Head of caudate nucleus (tissue), 42 donors: ENCODE measurements at places on chromosomes 4 and X.

DNA sequence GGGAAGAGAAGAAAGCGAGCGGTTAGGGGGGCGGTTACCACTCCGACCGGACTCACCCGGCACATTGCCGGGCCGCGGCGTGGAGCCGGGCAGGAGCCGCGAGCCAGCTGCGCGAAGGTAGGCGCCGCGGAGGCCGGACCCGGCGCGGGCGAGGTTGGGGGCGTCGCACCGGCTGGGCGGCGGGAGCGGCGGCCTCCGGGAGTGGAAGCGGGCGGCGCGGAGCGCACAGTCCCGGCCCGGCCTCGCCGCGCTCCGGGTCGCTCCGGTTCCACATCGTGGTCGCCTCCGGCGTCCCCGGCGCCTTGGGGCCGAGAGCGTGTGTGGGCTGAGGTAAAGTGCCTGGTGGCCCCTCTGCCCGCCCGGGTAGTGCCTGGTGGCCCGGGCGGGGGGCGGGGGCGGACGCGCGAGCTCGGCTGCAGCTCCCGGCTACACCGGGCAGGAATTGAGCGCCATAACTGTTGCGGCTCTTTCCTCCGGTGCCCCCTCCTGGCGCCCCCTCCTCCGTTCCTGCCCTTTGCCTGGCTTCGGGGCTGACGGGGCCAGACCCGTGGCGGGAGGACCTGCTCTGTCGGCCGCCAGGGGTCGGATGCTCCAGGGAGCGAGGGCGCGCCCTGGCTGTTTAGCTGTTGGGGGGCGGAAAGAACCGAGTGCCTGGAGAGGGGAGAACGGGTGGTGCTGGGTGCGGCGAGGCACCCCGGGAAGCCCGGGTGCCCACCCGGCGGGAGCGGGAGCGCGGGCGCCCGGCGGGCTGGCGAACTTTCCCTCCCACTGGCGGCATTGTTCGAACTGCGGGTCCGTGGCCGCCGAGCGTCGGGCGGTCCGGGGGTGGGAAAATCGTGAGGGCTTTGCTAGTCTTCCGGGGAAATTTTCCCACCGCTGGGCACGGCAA lies 626 bp downstream of the JADE3 start:
- peak; percentile 53 for DNase-seq

GRCh38 chrX:20432746-20433387 lies 166.2 kb upstream of the RPS6KA3 start:
- no peak for DNase-seq

GRCh38 chr4:151415978-151416377 lies 7.0 kb downstream of the FHIP1A start:
- no peak for DNase-seq

- no peak for DNase-seq
These were observed 158.6 kb downstream of the PAPSS1 start for GRCh38 chr4:107561481-107561880.

DNA sequence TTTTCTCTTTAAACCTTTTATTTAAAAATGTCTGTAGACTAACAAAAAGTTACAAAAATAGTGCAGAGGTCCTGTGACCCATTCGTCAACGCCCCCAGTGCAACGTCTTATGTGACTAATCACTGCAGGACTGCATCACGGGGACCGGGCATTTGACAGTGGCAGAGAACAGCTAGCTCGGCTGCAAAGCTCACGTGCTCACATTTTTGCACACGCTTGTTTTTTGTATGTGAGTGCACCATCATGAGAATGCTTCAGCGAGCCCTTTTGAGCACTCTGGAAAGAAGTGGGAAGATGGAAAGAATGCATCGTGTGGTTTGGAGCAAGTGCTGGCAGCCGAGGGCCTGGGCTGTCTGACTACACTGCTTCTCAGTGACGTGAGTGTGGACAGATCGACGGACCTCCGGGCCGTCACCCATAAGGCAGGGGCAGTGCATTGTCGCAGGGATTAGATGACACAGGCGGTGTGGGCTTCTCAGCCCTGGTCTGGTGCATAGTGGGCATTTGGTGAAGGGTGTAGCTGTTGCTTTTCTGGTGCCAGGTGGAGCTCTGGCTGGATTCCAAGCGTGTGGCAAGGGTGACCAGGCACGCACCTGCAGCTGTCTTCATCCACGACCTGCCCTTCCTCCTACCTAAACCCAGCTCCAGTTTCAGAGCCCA lies 17.7 kb downstream of the SPON2 start:
- DNase-seq, result no peak

- no peak for DNase-seq
These were observed 944.4 kb downstream of the PDHA2 start for GRCh38 chr4:96784336-96784735.

- DNase-seq, result no peak
These were observed 37.1 kb downstream of the ENOPH1 start for GRCh38 chr4:82467471-82467870.

DNA sequence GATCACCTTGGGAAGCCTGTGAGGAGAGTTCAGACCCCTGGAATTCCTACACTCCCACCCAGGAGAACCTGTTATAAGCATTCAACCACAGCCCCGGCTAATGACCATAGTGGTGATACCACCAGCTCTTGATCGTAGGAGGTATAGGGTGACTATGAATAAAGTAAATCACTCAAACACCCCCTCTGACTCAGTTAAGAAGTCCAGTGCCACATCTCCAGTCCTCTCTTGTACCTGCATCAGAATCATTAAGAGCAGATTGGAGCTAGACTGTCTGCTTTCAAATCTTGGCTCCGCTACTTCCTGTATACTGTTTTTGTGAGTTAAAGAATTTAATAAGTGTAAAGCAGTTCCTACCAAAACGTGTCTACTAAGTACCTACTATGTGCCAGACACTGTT lies 565.1 kb upstream of the DIPK2B start:
- DNase-seq, result no peak

DNA sequence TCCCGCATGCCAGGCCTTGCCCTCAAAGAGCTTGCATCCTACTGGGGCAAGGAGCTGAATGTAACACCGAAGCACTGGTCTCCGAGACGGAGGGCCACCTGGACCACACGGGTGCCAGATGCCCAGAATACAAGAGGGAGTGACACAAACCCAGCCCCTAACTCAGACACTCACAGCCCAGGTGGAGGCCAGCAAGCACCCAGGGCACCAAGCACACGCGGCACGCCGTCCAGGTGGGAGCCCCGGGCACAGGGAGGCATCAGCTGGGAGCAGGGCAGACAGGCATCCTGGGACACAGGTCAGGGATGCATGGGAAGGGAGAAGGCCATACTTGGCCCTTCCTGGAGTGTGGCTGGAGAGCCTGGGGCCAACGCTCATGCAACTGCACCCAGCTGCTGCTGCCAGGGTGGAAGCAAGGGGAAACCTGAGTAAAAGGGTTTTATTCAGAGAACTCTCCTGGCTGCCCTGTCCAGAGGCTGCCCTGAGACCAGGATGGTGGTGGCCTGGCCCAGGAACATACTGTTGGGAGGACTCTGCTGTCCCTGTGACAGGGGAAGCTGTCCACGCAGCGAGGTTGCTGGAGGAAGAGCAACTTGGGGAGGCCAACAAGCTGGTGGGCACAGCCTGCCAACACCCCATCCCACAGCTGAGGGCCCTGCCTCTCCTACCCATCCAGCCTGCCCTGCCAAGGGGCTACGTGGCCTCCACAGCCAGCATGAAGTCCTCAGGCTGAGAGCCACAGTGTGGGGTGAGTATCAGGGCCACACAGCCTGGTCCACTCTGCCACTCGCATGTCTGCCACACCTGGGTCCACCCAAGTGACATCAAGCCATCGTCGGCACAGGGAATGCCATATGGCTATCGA lies 22.2 kb upstream of the PPP2R2C start:
- DNase-seq, result no peak

DNA sequence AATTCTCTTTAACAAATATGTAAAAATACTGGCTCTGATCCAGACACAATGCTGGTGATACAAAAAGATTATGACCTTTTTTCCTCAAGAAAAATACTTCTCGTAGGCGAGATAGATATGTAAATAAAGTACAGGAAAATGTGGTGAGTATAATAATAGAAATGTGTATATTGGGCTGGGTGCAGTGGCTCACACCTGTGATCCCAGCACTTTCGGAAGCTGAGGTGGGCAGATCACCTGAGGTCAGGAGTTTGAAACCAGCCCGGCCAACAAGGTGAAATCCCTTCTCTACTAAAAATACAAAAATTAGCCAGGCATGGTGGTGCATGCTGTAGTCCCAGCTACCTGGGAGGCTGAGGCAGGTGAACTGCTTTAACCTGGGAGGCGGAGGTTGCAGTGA lies 55.0 kb downstream of the MRPL1 start:
- DNase-seq, result no peak

- no peak for DNase-seq
These were observed 125.8 kb upstream of the UNC5C start for GRCh38 chr4:95674521-95674981.

DNA sequence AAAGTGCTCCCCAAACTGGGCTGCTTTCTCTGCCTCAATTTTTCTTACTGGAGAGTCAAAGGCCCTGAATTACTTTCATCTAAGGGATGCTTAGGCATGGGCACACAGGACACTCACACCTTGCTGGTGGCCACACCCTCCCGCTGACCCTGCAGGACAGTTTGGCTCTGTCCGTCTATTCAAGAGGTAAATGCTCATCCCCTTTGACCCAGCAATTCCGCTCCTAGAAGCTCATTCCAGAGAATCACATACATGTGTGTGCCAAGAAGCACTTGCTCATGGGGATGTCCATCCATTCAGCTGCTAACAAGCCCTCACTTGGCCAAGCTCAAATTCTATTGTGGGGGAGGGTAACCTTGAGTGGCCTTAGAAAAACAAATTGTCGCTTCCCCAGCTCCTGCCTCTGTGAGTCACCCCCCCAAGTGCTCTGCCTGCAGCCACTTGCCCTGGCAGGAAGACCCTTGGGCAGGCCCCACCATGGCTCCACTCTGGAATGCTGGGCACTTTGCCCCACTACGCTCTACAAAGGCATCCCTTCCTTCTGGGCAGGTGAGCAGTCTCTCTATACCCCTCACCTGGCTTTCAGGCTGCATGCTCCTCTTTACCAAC lies 54.5 kb downstream of the HTRA3 start:
- DNase-seq, result no peak

GRCh38 chr4:167555338-167556022 lies 321.2 kb upstream of the SPOCK3 start:
- DNase-seq, result no peak

GRCh38 chr4:173301518-173302201 lies 32.5 kb downstream of the HMGB2 start:
- no peak for DNase-seq

DNA sequence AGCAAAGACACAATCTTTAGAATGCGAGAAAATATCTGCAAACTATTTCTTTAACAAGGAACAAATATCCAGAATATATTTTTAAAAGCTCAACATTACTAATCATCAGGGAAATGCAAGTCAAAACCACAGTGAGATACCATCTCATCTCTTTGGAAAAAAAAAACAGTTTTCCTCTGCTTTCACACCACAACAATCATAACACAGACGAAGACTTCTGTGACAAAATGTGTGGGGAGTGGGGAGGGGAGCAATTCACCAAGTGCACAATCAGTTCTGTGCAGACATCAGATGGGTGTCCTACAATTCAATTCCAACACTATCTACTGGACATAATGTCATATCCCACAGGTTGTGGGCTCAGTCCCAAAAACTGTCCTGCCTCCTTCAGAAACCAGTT lies 293.2 kb upstream of the SLC7A11 start:
- DNase-seq, result no peak

- DNase-seq, result no peak
These were observed 17.6 kb downstream of the TKTL1 start for GRCh38 chrX:154313147-154313546.

DNA sequence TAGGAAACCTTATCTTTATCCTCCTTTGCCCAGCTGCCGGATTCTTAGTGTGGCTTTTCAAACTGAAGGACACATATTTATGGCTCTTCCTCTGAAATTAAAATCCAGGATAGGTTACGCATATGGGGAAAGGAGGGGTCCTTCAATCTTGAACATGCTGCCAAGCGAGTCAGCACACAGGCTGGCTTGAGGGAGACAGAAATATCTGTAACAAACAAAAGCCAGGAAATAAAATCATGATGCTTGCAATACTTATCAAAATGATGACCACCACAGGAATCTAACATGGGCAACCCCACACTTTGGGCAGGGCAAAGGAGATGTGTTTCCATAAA lies 196.4 kb upstream of the LDB2 start:
- no peak for DNase-seq

- DNase-seq, result no peak
These were observed 50.0 kb downstream of the UGT2B10 start for GRCh38 chr4:68865760-68866159.

- no peak for DNase-seq
These were observed 128.3 kb upstream of the EPHA5 start for GRCh38 chr4:65798498-65799127.

GRCh38 chr4:188177997-188178675 lies 38.9 kb downstream of the TRIML1 start:
- peak; percentile 21 for DNase-seq

- no peak for DNase-seq
These were observed 113.0 kb downstream of the AMELX start for GRCh38 chrX:11406109-11406765.

DNA sequence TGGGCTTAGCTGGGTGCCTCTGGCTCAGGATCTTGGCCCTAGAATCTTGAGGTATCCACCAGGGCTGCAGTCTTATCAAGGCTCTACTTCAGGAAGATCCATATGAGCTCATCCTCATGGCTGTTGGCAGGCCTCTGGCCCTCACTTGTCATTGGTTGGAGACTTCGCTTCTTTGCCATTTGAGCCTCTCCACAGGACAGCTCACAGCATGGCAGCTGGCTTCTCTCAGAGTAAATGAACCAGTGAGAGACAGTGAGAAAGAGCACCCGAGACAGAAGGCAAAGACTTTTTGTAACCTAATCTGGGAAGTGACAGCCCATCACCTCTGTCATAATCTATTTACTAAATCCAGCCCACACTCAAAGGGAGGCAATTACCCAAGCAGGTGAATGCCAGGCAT lies 236.8 kb downstream of the GPAT3 start:
- DNase-seq, result no peak

DNA sequence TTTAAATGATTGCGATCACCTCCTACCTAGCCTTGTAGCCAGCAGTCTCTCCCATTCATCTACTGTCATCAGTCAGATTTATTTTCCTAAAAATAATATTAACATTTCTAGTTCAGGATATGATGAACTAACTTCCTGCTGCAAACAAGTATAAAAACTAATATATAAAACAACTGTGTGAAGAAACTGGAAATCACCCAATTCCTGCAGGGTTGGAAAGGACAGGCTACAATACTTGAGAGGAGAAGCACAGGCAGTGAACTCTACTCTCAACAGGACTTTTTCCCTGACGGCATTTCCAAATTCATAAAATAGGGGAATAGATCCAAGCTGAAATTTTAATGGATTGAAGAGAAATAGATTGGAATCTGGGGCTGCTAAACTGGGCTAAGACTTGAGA lies 14.2 kb upstream of the BBS12 start:
- DNase-seq, result no peak

GRCh38 chrX:69093960-69094871 lies 71.0 kb downstream of the PJA1 start:
- DNase-seq, result peak; percentile 61

- no peak for DNase-seq
These were observed 18.7 kb upstream of the MAGEA10 start for GRCh38 chrX:152157042-152157441.

- DNase-seq, result no peak
These were observed 10.5 kb downstream of the SLC16A2 start for GRCh38 chrX:74431797-74432196.

- no peak for DNase-seq
These were observed 334.9 kb downstream of the OPHN1 start for GRCh38 chrX:68098431-68098830.

GRCh38 chrX:12423346-12423745 lies 285.1 kb downstream of the FRMPD4 start:
- no peak for DNase-seq

- no peak for DNase-seq
These were observed 192.8 kb downstream of the BCOR start for GRCh38 chrX:39904816-39905537.

GRCh38 chr4:137701401-137701800 lies 169.1 kb upstream of the PCDH18 start:
- DNase-seq, result no peak

- DNase-seq, result no peak
These were observed 72.8 kb downstream of the CLCN5 start for GRCh38 chrX:49995107-49995731.
